ENCODE measurements at places on chromosomes 12 and 14.

GRCh38 chr12:56143870-56144269, 8.5 kb upstream of the MYL6B start:
- no peak for DNase-seq

GRCh38 chr12:131575371-131575770, 135.5 kb upstream of the SFSWAP start:
- DNase-seq, result no peak

DNA sequence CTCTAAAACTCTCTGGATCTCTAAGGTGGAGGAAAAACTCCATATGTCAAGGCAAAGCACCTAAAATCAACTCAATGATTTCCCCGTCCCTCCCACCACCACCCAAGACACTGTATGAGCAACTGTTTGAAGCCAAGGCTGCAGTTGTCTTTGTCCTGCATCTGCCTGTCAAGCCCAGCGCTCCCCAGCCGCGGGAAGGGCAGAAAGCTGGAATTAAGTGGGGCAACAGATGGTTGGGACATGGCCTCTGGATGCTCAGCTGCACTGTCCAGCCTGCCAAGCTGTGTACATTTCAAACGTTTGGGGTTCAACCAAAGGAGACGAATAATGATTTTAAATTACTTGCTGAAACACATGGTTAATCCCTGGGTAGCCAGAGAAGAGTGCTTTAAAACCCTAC, 42.2 kb upstream of the PTGR2 start:
- peak; percentile 86 for DNase-seq

DNA sequence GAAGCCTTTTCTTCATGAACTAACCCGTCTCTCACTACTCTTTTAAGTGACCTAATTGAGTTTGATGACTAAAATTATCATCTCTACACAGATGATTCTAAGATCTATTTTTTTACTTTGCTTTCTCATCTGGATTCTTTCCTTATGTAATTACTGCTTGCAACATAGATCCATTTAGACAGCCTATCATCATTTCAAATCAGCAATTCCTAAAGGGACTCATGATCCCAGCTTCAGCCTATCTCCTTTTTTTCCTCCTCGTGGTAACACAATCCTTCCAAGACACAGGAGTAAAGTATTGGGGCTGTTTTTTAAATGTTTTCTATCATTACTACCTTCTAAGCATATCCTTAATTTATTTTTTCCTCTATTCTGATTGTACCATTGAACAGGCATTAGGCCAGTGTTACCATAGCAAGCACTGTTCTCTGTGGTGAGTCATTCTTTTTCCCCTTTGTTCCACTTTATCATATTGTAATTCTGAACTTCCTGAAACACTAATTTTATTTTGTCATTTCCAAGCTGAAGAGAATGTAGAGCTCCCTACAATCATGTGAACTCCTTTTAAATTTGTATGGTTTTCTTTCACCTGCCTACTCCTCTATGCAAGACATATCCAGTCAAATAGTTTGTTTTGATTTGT, 190.4 kb upstream of the FAR2 start:
- no peak for DNase-seq

DNA sequence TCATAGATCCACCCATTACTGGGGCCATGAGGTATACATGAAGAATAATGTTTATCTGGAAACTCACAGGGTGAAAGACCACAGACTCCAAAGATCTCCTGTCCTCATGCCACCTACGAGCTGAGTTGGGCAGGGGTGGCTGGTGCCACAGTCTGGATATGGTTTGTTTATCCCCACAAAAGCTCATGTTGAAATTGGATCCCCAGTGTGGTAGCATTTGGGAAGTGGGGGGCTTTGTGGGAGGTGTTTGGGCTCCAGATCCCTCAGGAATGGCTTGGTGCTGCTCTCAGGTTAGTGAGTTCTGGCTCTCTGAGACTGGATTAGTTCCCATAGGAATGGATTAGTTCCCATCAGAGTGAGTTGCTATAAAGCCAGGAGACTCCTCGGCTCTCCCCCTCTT, 192.3 kb upstream of the FSCB start:
- DNase-seq, result no peak

GRCh38 chr14:90726656-90727055, 89.6 kb downstream of the TTC7B start:
- no peak for DNase-seq

DNA sequence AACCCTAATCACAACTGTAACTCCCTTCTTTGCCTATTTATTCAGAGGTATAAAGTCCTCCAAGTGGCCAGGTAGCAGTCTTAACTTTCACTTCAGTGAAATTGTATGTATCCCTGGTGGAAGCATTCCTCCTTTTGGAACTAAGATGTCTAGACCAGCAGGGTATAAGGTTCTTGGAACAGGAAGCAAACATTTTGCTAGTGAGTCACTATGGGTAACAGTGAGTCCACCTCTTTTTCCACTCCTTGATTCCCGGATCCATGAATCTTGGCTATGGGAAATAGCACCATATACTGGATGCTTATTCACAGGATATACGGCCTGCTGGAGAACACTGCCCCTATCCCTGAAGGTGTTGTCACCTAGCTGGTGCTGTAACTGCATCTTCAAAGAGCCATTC, 80.2 kb downstream of the KCNA5 start:
- DNase-seq, result no peak

- DNase-seq, result no peak
Measured at GRCh38 chr12:91003737-91004136, 1.0 kb downstream of the EPYC start.

- no peak for DNase-seq
Measured at GRCh38 chr14:27228053-27228452, 630.2 kb upstream of the NOVA1 start.

- DNase-seq, result no peak
Measured at GRCh38 chr12:78767264-78767981, 97.2 kb upstream of the SYT1 start.

Data from NCI-H524 treated with DMSO at 0.1 percent for 48 hours (cell line).